HFFc6 (cell line): ENCODE measurements at places on chromosomes 3 and 15. TPM values are rescaled to one million over a fixed set of nuclear protein-coding genes. Genes with fewer than 3 reads are reported as not detected.

The HYAL2 gene
- total RNA-seq, result 39.4 and 44.3 TPM in 2 replicates

The CPLX3 gene
- not detected in 3 replicates for total RNA-seq

The CATSPER2 gene
- total RNA-seq, result 0.44 and 0.74 TPM in 2 replicates

The IGF1R gene
- total RNA-seq, result 51.1 to 55.3 TPM (median 53.2 TPM) in 3 replicates

The PCOLCE2 gene
- total RNA-seq, result 1.0 to 14.2 TPM (median 1.9 TPM) in 3 replicates

The CCR3 gene
- total RNA-seq, result not detected in 3 replicates

The CLDN1 gene
- 0.63 to 0.81 TPM (median 0.69 TPM) in 3 replicates for total RNA-seq

The ZIC1 gene
- total RNA-seq, result 0.27 to 0.80 TPM (median 0.53 TPM) in 3 replicates

The UPK1B gene
- total RNA-seq, result not detected in 3 replicates

The ENTPD3 gene
- total RNA-seq, result not detected in 3 replicates

DNA sequence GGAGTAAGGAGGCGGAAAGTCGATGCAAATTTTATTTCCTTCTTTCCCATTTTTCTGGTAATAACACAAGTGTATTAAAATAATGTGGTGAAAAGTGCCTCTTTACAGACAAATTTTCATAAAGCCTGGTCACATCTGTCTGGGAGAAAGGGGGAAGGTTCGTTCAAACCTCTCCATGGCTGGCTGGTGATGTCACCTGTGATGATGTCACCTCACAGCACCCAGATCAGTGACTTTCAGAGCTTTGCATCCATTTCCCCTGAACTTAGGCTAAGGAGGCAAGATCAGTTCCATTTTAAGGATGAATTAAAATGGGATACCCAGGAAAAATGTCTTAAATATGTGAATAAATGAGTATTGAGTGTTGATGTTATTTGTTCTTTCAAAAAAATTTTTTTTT, 34.1 kb downstream of the ATP10A start:
- peaks cover 2% of the 10 kb centered on the region; the same call in 1 of the 2 replicates for H3K27me3 ChIP-seq
- peaks cover 34% of the 10 kb centered on the region for H3K36me3 ChIP-seq
- peaks cover 77% of the 10 kb centered on the region for H3K4me1 ChIP-seq
- peak overlapping the region; percentile 99 for H3K27ac ChIP-seq

GRCh38 chr3:123505820-123506219, 56.9 kb upstream of the ADCY5 start:
- H3K36me3 ChIP-seq, result peaks cover 5% of the 10 kb centered on the region
- no peaks in the 10 kb centered on the region for H3K27me3 ChIP-seq
- no peak overlapping the region for H3K4me3 ChIP-seq
- H3K27ac ChIP-seq, result no peak overlapping the region
- no peak for DNase-seq
- no peaks in the 10 kb centered on the region for H3K4me1 ChIP-seq

GRCh38 chr3:17802950-17803349, 60.5 kb upstream of the TBC1D5 start:
- no peak overlapping the region for H3K4me3 ChIP-seq
- no peak overlapping the region for H3K27ac ChIP-seq
- no peaks in the 10 kb centered on the region for H3K27me3 ChIP-seq

- H3K36me3 ChIP-seq, result no peaks in the 10 kb centered on the region
- no peak overlapping the region for H3K4me3 ChIP-seq
- no peak for DNase-seq
- peaks cover 18% of the 10 kb centered on the region for H3K27me3 ChIP-seq
- no peak overlapping the region for H3K27ac ChIP-seq
- peaks cover 9% of the 10 kb centered on the region; the same call in 1 of the 2 replicates for H3K4me1 ChIP-seq
Observed at GRCh38 chr3:187369089-187369447, 883 bp downstream of the RTP4 start.

GRCh38 chr3:49352890-49353421, 5.2 kb downstream of the GPX1 start:
- peaks cover 14% of the 10 kb centered on the region for H3K27me3 ChIP-seq
- H3K4me1 ChIP-seq, result peaks cover 47% of the 10 kb centered on the region
- H3K27ac ChIP-seq, result peak overlapping the region; percentile 88
- DNase-seq, result no peak
- peaks cover 21% of the 10 kb centered on the region for H3K36me3 ChIP-seq

DNA sequence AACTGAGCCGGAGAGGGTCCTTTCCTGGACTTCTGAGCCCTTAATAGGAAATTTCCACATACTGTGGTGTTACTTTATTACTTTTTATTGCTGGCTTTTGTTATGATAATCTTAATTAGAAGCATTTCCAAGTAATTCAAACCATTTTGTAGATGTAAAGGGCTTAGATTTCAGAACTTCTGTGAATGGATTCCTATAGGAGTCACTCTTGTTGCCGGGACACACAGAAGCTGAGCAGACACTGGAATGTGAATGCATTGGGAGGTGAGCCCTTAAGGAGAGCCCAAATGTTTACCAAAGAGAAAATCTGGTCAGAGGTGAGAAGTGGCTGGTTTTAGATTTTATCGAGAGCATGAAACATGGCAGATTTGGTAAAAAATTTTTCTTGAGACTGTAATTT, 87.4 kb downstream of the FNDC3B start:
- peaks cover 86% of the 10 kb centered on the region for H3K4me1 ChIP-seq
- DNase-seq, result no peak
- peak overlapping the region; percentile 83 for H3K27ac ChIP-seq
- H3K36me3 ChIP-seq, result peaks cover 24% of the 10 kb centered on the region
- H3K4me3 ChIP-seq, result peak overlapping the region; percentile 71
- H3K27me3 ChIP-seq, result peaks cover 1% of the 10 kb centered on the region

GRCh38 chr3:84547971-84548970, 410.5 kb upstream of the CADM2 start:
- DNase-seq, result peak; percentile 2
- no peaks in the 10 kb centered on the region for H3K4me1 ChIP-seq
- no peak overlapping the region for H3K27ac ChIP-seq
- H3K27me3 ChIP-seq, result no peaks in the 10 kb centered on the region
- no peak overlapping the region; the same call in 1 of the 2 replicates for H3K4me3 ChIP-seq

- H3K4me3 ChIP-seq, result no peak overlapping the region
- no peaks in the 10 kb centered on the region for H3K4me1 ChIP-seq
- H3K27me3 ChIP-seq, result peaks cover 17% of the 10 kb centered on the region
- no peaks in the 10 kb centered on the region for H3K36me3 ChIP-seq
- no peak for DNase-seq
Observed at GRCh38 chr3:9205345-9206143, 43.9 kb downstream of the SRGAP3 start.

GRCh38 chr3:59267021-59267420, 217.2 kb upstream of the CFAP20DC start:
- no peak overlapping the region for H3K4me3 ChIP-seq
- no peak for DNase-seq
- H3K27ac ChIP-seq, result no peak overlapping the region

DNA sequence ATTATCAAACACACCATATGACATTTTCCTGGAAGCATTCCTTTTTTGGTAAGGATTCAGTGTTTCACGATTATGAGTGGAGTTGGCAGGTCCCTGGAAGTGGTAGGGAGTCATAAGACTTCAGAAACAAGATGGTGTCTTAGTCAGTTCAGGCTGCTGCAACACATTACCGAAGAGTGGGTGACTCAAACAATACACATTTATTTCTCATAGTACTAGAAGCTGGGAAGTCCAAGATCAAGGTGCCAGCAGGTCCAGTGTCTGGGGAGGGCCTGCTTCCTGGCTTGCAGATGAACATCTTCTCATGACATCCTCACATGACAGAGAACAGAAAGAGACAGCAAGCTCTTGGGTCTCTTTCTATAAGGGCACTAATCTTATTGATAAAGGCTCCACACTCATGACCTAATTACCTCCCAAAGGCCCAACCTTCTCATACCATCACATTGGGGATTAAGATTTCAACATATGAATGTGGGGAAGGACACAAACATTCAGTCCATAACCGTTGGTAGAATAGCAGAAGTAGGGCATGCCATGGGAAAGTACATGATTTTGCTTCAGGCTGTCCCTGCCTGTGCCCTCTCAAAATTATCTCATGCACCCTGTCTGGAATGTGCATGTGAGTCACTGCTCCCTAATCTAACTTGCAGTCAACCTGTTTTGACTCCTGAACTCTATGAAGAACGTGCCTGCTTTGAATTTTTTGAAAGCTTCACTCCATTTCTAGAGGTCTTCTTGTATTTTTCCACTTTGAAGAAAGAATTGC, 72.5 kb downstream of the GTPBP8 start:
- H3K4me1 ChIP-seq, result peaks cover 12% of the 10 kb centered on the region
- peaks cover 2% of the 10 kb centered on the region for H3K27me3 ChIP-seq
- H3K27ac ChIP-seq, result no peak overlapping the region
- H3K36me3 ChIP-seq, result no peaks in the 10 kb centered on the region
- no peak for DNase-seq

GRCh38 chr15:66657185-66658020, 44.6 kb upstream of the SMAD6 start:
- peaks cover 17% of the 10 kb centered on the region for H3K4me1 ChIP-seq
- no peak overlapping the region; the same call in 1 of the 2 replicates for H3K27ac ChIP-seq
- DNase-seq, result peak; percentile 10
- peaks cover 9% of the 10 kb centered on the region for H3K27me3 ChIP-seq
- no peak overlapping the region for H3K4me3 ChIP-seq
- H3K36me3 ChIP-seq, result no peaks in the 10 kb centered on the region

DNA sequence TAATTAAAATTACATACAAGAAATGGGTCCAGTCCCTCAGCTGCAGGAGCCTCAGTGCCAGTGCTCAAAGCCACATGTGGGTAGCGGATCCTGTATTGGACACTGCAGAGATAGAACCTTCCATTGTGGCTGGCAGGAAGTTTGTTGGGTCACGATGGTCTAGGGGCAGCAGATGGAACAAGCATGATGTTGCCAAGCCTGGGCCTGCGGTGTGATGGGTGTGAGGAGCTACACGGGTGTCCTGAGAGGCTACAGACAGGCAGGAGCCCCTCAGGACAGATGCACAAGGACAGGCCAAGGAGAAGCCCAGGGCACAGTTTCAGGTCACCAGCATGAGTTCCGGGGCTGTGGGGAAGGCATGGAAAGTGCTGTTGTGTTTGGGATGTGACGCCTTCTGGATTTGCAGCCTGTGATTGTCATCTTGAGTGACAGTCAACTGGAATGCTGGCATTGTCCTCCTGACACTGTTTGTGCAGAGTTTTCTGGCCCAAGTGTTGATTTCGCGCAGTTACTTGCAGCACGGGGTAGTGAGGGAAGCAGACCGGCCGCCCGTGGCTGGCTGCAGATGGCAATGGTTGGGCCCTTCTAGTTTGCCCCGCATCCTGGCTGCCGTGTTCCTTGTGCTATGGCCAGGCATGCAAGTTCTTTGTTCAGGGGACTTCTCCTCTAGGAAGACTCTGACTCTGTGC, 177.1 kb downstream of the NSMCE3 start:
- H3K4me3 ChIP-seq, result no peak overlapping the region
- H3K27ac ChIP-seq, result no peak overlapping the region
- H3K27me3 ChIP-seq, result peaks cover 6% of the 10 kb centered on the region
- no peak for DNase-seq
- H3K36me3 ChIP-seq, result no peaks in the 10 kb centered on the region
- no peaks in the 10 kb centered on the region for H3K4me1 ChIP-seq

DNA sequence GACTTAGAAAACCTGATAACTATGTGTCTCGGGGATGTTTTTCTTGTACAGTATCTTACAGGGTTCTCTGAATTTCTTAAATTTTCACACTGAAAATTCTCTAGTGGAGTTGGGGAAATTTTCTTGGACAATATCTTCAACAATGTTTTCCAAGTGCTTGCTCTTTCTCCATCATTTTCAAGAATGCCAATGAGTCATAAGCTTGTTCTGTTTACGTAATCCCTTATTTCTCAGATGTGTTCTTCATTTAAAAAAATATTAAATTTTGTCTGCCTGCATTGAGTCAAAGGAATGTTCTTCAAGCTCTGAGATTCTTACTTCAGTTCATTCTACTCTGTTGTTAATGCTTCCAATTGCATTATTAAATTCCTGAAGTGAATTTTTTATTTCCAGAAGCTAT, 21.9 kb upstream of the PLSCR2 start:
- peaks cover 26% of the 10 kb centered on the region for H3K4me1 ChIP-seq
- peak; percentile 1 for DNase-seq
- peaks cover 4% of the 10 kb centered on the region; the same call in 1 of the 2 replicates for H3K36me3 ChIP-seq
- no peak overlapping the region for H3K4me3 ChIP-seq

DNA sequence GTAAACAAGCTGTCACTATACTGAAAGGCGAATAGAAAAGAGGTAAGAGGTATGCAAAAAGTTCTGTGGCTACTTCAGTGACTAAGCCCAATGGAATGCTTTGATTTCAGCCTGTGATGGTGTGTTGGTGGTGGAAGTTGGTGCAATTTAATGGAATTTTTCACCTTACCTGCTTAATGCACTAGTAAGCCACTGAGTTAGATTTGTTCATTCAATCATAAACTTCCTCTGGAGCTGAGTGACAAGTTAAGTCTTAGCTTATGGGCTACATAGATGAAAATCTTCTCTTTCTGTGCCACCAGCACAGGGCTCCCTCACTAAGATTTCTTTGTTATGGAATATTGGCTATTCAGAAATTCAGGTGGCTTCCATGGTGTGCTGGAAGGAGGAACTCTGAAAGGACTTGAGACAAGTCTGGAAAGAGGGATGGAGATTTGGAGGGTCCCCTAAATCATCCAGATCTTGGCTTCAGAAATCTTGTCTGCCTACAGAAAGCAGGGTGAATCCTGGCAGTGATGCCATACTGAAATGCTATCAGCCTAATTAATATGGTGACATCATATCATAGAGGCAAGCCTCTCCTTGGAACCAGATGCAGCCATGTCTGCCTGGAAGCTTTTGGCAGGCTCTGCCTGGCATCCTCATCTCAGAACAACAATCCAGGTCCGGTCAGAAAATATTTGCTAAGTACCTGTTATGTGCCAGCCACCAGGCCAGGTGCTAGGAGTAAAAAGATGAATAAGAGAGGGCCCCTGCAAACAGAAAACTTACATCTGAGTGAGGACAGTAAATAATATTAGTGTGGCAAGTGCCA, 8.1 kb upstream of the GAP43 start:
- H3K27ac ChIP-seq, result no peak overlapping the region
- H3K27me3 ChIP-seq, result peaks cover 2% of the 10 kb centered on the region; the same call in 1 of the 2 replicates
- H3K4me3 ChIP-seq, result no peak overlapping the region
- H3K36me3 ChIP-seq, result no peaks in the 10 kb centered on the region
- DNase-seq, result no peak

GRCh38 chr15:101561584-101561906, 72.0 kb upstream of the PCSK6 start:
- H3K27ac ChIP-seq, result no peak overlapping the region
- no peaks in the 10 kb centered on the region for H3K4me1 ChIP-seq
- no peak overlapping the region for H3K4me3 ChIP-seq
- H3K36me3 ChIP-seq, result no peaks in the 10 kb centered on the region
- peaks cover 11% of the 10 kb centered on the region for H3K27me3 ChIP-seq

GRCh38 chr3:42134867-42135464, 43.8 kb downstream of the TRAK1 start:
- H3K27me3 ChIP-seq, result peaks cover 2% of the 10 kb centered on the region
- H3K27ac ChIP-seq, result no peak overlapping the region
- no peaks in the 10 kb centered on the region for H3K36me3 ChIP-seq
- H3K4me1 ChIP-seq, result 0 out of 2 replicates have a peak, but pooled peaks cover under 1% of the 10 kb centered on the region
- no peak overlapping the region for H3K4me3 ChIP-seq
